NCI-H774 (cell line): ENCODE measurements at places on chromosomes 1 and 21.
A peak's percentile ranks its signal among the peaks of the same experiment; 100 is the strongest.

DNA sequence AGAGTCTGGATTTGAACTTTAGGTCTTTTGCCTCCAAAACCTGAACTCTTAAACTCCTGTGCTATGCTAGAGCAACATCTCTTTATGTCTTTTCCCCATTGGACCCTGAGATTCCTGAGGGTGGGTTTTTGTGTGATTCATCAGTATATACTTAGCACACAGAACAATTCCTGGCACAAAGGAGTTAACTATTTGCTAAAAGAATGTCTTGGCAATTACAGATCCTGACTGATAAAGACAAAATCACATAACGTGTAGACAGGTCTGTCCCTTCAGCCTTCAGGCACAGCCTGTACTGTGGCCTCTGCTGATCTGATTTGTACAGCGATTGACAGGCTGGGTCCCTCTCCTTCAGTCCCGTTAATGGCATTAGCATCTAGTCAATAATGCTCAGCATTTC, 162.4 kb upstream of the BEND5 start:
- DNase-seq = no peak

GRCh38 chr1:5477716-5478115, 514.5 kb downstream of the NPHP4 start:
- no peak for DNase-seq

DNA sequence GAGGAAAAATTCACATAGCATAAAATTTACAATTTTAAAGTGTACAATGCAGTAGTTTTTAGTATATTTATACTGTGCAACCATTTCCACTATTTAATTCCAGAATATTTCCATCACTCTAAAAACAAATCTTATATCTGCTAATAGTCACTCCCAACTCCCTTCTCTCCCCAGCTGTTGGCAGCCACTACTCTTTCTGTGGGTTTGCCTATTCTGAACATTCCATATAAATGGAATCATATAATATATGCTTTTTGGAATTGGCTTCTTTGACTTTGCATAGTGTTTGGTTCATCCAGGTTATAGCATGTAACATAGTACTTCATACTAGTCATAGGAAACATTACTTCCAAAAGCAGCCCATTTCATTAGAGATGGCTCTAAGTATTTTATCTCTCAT, 25.0 kb upstream of the TMEM39B start:
- DNase-seq = no peak

DNA sequence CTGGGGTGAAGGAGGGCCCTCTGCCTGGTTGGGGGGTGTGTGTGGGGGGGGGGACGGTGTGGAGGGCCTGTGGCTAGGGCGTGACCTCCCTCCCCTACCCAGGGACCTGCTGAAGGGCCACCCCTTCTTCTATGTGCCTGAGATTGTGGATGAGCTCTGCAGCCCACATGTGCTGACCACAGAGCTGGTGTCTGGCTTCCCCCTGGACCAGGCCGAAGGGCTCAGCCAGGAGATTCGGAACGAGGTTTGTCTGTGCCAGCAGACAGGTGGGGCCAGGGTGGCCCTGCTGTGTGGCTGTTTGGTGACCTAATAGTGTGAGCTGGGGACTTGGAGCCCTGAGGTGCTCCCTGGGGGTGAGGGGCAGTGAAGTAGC, 43.9 kb downstream of the COQ8A start:
- DNase-seq = no peak

DNA sequence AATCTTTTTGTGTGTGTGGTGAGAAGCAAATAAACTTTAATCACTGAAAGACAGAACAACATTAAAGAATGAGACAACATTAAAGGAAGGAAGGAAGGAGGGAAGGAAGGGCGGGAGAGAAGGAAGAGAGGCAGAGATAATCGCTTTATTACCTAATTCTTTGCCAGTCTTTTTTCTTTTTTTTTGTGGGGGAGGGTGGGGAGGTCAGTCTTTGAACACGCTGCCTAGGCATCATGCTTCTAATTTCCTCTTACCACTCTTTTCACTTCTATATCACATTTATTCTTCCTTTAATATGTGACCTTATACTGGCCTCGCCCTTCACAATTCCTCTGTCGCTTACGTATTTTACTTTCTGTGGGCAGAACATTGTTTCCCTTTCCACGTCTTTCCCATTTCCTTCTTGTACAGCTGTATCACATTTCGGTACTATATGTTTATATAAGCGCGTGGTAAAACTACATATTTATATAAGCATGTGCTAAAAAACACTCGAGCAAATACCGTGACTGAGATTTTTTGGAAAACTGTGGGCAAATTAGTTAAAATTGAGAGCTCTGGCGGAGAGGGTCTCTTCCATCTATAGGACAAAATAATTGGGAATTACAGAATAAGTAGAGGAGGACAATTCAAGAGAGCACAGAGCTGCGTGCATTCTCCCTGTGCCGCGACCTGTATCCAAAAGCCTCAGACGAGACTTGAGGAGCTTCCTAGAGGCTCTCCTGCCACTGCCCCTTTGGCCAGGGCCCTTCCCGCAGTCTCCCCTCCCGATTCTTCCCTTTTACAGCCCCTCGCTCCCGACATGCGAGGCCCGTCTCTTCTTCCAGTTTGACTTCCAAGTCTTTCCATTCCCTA, 823 bp upstream of the PRKAA2 start:
- DNase-seq = no peak

GRCh38 chr1:167532964-167533824, 14.9 kb upstream of the CD247 start:
- no peak for DNase-seq

DNA sequence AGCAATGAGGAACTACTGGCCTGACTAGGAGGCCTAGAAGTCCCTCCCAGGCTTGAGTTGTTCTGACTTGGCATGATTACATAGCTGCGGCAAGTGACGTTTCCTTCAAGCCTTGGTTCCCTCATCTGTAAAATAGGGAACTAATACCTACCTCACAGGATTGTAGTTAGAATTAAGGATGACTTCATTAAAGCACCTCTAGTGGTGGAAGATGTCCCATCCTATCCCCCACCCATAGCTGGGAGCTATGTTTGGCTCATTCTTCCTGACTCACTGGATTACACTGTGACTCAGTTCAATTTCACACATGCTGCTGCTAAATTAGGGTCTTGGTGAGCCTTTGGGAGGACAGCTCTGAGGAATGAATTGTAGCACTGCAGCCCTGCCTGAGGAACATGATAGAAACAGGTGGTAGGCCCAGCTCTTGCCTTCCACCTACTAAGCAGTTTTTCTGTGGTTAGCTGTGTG, 6.0 kb upstream of the SHISA4 start:
- no peak for DNase-seq

DNA sequence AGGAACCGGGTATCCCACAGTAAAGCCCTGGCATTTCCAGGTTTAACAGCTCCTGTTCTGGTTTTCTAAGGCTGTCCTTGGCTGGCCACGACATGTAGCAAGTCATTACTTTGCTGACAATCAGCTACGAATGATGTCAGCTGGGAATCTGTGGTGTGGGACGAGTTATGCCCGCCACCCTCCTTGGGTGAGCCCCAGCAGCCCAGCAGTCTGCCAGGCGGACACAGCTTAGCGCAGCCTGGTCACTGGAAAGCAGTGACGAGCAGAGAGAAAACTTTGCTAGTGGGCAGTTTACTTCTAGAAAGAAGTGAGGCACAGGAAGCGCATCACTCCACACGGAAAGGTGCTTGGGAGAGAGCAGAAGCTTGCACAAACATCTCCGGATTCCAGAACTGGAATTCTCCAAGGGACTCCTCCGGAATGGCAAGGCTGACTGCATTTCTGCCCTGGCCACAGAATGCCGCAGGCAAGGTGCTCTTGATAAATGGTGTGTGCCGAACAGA, 15.5 kb upstream of the ZNF436 start:
- no peak for DNase-seq

DNA sequence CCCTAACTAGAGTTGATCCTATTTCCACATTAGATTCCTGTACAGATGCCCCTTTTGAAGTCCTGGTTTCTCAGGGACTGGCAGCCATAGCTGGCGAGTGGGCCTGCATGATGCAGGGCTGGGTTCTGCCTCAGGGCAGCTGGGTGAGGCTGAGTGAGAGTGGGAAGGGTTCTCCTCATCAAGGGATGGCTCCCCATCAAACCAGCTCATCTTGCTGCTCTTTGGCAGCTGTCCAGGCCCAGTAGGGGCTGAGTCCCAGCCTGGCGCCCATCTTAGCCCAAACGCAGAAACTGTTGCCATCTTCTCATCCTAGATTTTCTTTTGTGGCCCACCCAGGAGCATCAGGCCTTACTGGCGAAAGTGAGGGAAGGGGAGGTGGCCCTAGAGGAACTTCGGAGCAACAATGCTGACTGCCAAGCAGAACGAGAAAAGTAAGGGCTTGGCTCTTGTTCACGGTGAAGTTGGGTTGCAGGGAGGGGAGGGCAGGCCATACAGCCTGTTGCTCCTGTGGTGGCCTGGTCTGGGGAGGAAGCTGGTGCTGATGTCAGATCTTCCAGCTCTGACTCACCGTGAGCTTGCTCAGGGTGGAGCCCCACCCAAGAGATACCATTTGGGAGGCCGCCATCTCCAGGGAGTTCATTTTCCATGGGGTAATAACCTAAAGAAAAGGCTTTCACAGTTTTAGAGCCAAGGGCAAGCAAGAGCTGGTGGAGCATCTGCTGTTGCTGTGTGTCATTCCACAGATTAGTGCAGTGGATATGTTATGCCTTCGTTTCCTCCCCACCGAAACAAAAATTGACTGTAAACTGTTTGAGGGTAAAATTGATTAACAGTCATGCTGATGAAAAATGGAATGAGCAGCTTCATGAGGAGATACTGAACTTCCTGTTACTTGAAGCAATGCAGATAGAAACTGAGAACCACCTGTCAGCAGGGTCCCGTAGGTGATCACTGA, 34.7 kb downstream of the TUFT1 start:
- DNase-seq = no peak

- DNase-seq = no peak
Observed at GRCh38 chr1:172863031-172863430, 187.7 kb downstream of the TNFSF18 start.

- DNase-seq = no peak
Observed at GRCh38 chr1:2459757-2460156, 16.3 kb upstream of the PLCH2 start.

DNA sequence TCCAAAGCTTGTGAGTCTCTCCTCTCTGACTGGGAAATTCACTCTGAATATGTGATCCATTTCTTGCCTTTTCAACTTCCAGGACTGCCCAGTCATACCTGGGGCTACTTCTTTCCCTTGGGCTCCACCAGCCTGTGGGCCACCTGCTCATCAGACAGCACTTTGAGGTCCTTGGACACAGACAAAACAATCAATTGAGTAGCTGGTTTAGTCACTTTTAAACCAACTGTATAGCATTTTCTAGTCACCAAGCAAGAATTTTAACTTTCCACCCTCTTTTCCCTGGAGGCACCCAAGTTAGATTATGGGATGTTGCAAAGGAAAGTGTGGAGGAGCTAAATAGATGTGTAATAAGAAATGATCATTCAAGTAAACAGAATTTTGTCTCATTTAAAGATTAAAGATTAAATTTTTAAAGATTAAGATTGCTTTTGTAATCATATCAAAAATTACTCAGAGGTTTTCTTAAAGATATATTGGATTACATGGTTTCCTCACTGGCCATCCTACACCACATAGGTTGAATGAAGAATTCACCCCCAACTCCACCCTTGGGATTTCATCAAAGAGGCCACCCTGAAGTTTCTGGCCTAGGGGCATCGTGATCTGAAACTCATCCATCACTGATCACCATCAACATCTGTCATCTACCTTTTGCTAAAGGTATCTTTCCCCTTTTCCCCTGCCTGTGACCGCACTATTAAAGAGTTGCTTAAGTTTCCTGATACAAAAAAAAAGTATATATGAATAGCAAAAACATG, 219.2 kb upstream of the NR5A2 start:
- no peak for DNase-seq

DNA sequence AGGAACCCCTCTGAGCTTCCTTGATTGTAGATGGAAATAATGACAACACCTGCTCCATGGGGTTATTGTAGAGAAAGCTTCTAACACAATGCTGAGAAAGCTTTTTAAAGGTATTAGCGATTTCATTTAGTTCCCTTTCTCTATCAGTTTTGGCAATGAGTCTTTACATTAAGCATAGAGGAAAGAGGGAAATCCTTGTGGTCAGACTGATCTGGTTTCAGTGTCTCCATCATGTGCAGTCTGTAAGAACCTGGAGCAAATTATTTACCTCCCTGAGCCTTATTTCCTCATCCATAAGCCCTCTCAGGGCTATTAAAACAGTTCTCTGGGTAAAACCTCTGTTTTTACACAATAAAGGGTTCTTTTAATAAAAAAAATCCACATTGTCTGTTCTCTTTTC, 87.5 kb downstream of the FGGY start:
- no peak for DNase-seq

DNA sequence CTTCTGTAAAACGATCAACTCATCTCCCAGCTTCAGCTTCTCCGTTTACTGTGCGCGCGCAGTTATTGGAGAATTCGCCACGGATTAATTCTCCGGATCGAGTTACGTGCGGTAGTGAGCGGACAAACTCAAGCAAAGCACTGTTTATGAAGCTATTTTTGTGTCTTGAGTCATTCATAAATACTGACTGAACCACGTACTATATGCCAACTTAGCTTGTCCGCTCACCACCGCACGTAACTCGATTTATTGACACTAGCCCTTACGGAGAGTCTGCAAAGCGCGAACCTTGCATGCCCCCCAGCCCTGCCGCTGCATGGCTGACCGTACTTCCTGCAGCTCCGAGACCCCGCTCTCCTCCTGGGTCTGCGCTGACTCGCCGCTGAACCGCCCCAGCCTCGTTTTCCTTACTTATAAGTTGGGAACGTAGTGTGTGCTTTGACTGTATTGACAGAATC, 773 bp downstream of the CHD1L start:
- DNase-seq = peak; percentile 36

GRCh38 chr1:3137111-3138100, 68.4 kb downstream of the PRDM16 start:
- DNase-seq = no peak

GRCh38 chr21:42688841-42689371, 35.5 kb downstream of the PDE9A start:
- no peak for DNase-seq

- DNase-seq = no peak
Observed at GRCh38 chr1:169329383-169329782, 38.2 kb downstream of the NME7 start.

DNA sequence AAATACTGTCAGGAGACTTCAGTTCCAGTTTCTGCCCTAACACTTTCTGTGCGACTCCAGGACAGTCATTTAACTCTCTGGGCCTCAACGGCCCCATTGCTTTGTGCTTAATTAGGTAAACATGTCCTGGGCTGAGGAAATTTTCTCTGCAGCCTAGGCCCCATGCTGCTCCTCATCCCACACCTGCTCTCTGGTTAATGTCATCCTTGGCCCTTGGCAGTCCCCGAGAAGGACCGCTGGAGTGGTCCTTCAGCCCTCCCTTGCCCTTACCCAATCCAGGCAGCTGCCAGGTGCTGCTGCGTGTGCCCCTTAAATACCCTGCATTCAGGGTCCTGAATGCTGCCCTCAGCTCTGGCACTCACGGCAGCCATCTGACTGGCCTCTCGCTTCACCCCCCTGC, 18.7 kb downstream of the UBL4B start:
- DNase-seq = peak; percentile 59

GRCh38 chr1:211370669-211371068, 44.0 kb downstream of the TRAF5 start:
- DNase-seq = no peak

GRCh38 chr1:67850151-67850551, 16.9 kb upstream of the GNG12 start:
- no peak for DNase-seq

- no peak for DNase-seq
Observed at GRCh38 chr1:65170511-65171142, 22.6 kb downstream of the AK4 start.
